ENCODE measurements at places on chromosomes 1 and 21.

- DNase-seq: no peak
Observed at GRCh38 chr1:202663131-202663530, 47.1 kb downstream of the SYT2 start.

- no peak for DNase-seq
Observed at GRCh38 chr21:44931501-44932407, 8.1 kb upstream of the SLX9 start.

DNA sequence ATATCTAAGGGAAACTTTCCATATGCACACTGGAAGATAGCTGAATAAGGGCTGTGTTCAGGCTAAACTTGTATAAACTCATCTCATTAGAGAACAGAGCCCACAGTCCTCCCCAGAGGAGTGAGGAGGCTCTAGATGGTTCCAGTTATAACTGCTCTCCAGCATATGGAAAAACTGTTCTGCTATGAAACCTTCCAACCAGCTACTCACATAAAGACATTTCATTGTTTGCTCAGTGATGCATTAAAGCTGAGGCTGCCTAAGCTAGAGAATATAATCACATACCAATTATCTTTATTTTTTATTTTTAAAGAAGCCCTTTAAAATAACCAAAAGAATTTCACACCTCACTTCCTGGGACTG, 13.3 kb downstream of the AHCYL1 start:
- DNase-seq: no peak

DNA sequence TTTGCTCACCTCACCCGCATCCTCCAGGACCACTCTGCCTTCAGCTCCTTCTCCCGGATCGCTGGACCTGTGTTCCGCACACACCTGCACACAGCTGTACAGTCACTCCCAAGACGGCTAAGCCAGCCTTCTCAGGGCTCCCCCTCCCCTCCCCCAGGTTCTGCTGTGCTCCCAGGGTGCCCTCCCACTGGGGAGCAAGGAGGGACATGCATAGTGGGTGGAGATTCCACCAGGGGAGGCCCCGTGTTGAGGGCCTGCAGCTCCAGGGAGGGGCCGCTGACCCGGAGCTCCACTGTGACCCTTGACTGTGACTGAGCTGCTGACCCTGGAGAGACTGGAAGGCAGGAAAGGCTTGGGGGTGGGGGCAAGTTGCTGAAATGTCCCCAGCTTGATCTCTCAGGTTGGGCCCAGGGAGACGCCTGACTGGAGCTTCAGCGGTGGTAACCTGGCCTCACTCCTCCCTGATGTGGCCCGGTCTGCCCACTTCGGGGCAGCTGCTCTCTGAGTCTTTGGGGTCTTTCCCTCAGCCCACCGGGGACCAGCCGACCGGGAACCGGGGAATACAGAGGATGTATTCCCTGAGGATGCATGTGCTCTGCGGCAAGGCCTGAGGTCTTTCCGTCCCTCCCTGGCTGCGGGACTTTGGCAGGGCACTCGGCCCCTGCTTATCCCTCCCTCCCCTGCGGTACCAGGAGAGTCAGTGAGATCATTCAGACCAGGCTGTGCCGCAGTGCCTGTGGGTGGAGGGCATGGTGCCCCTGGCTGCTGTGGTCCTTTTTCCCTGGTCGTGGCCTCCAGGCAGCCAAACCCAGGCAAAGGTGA, 28.6 kb upstream of the PLCH2 start:
- DNase-seq: no peak

DNA sequence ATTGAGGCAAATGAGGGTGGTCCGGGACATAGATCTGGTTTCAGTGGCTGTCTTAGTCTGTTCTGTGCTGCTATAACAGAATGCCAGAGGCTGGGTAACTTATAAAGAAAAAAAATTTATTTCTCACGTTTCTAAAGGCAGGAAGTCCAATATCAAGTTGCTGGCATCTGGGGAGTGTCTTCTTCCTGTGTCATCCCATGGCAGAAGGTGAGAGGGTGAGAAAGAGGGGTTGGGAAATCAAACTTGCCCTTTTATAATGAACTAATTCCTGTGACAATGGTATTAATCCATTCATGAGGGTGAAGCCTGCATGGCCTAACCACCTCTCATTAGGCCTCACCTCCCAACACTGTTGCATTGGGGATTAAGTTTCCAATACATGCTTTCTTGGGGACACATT, 3.7 kb upstream of the FGGY start:
- DNase-seq: no peak

GRCh38 chr1:220344745-220345144, 72.5 kb upstream of the RAB3GAP2 start:
- no peak for DNase-seq

- peak; percentile 19 for DNase-seq
Observed at GRCh38 chr1:51058858-51059257, 43.2 kb upstream of the C1orf185 start.

GRCh38 chr1:204711947-204712701, 26.6 kb upstream of the LRRN2 start:
- no peak for DNase-seq

DNA sequence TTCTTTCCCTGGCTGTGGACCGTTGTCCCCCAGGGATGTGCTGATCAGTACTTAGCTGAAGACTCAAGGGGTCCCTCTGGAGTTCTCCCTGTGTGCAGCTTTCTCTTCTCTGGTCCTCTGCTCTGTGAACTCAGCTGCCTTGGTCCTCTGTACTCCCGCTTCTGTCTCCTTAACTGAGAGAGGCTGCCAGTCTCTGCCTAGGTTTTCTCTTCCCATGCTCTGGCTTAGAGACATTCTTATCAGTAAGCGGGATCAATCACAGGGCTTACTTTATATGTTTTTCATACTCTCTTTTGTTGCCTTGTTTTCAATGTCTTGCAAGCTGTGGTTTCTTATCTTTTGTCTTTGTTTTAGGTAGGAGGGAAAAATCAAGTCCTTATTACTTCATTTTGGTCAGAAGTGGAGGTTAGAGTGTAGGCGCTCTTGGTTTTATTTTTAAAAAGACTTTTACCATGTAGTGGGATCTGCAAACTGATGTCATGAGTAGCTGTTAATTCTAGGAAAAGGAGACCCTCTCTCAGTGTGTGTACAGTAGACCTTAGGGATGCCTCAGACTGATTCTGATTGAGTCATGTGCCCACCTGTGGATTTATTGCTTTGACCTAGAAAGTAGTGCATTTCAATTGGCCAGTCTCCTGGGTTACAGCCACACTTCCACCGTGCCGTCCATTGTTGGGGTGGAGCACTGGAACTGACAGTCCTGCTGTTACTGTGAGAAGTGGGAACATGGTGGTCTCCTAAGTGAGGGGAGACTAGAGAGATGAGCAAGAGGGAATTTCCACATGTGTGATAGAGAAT, 46.6 kb downstream of the TTC3 start:
- DNase-seq: no peak

- no peak for DNase-seq
Observed at GRCh38 chr1:3921765-3922164, 21.7 kb upstream of the C1orf174 start.
